ENCODE measurements at places on chromosomes 1 and 21. TPM values are rescaled to one million over a fixed set of nuclear protein-coding genes. Genes with fewer than 3 reads are reported as not detected.
A peak's percentile ranks its signal among the peaks of the same experiment; 100 is the strongest.

- no peak for DNase-seq
Measured at GRCh38 chr1:178947677-178947981, 76.8 kb upstream of the ANGPTL1 start.

- DNase-seq, result no peak
Measured at GRCh38 chr1:29119121-29119929, 4.4 kb downstream of the TMEM200B start.

Gene HES5
- polyA plus RNA-seq, result 0.07 TPM

- DNase-seq, result no peak
Measured at GRCh38 chr21:24693779-24694178, 913.5 kb downstream of the MRPL39 start.

DNA sequence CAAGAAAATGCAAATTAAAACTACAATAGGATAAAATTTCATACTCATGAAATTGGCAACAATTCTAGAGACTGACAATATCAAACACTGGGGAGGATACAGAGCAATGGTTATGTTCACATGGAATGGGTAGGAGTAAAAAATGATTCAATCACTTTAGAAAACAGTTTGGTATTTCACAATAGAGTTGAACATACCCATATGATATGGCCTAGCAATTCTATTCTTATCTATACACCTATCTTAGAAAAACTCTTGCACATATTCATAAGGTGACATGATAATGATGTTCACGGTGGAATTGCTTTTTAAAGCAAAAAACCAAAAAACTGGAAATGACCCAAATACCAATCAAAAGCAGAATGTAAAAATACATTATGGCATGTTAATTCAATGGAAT, 28.7 kb downstream of the PHC2 start:
- no peak for DNase-seq

GRCh38 chr1:161111527-161111926, 6.3 kb downstream of the PFDN2 start:
- DNase-seq, result no peak

GRCh38 chr1:30735124-30735523, 11.7 kb upstream of the MATN1 start:
- DNase-seq, result no peak

- peak; percentile 61 for DNase-seq
Measured at GRCh38 chr1:190754666-190755065, 277.0 kb upstream of the BRINP3 start.

DNA sequence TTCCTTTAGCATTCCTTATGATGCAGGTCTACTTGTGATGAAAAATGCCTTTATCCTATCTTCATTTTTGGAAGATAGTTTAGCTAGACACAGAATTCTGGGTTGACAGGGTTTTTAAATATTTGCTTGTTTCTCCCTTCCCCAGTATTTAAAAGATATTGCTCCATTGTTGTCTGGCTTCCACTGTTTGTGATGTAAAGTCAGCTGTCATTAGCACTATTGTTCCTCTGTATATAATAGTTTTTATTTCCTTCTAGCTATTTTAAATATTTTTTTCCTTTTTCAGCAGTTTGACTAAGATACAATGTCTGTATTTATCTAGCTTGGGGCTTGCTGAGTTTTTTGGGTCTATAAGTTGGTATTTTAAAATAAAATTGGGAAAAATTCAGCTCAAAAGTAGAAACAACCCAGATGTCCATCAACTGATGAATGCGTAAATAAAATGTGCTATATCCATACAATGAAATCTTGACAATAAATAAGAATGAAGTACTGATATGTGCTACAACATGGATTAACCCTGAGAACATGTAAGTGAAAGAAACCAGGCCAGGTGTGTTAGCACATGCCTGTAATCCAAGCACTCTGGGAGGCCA, 11.2 kb downstream of the IFT25 start:
- DNase-seq, result no peak

Gene PIGR
- polyA plus RNA-seq, result not detected

GRCh38 chr1:223842784-223843183, 3.0 kb downstream of the TP53BP2 start:
- DNase-seq, result no peak

DNA sequence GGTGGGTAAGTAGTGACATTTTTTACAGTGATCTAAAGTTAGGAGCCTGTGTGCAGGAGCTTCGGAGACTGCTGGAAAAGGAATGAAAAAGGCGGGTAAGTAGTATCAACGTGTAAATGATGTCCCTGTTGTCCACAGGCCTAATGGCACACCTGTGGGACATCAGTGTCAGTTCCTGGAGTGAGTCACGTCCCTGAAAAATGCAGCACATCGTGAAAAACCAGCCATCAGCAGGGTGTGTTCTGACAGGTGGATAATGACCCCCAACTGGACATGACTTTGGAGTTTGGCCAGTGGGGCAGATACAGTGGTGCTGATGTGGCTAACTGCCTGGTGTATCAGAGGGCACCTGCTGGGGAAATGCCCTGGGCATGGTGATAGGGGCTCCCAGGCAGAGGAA, 12.0 kb upstream of the PRDM15 start:
- no peak for DNase-seq

DNA sequence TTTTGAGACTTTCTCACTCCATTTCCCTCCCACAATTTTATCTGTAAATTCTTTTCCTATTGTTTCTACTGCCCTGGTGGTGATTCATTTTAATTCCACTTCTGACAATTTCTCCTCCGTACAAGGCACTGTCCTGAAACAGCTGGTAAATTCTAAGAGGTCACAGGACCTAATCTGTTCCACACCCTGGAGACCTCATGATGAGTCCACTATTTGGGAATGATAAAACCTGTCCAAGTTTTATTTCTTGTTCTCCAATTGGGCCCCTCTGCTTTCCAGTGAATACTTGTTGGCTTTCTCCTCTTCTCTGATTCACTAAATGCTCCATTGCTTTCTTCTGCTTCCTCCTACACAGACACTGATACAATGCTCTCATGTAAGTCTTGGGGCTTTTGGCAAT, 343.1 kb upstream of the DUSP10 start:
- DNase-seq, result no peak

- DNase-seq, result peak; percentile 79
Measured at GRCh38 chr1:43073490-43074230, 98.4 kb downstream of the EBNA1BP2 start.

DNA sequence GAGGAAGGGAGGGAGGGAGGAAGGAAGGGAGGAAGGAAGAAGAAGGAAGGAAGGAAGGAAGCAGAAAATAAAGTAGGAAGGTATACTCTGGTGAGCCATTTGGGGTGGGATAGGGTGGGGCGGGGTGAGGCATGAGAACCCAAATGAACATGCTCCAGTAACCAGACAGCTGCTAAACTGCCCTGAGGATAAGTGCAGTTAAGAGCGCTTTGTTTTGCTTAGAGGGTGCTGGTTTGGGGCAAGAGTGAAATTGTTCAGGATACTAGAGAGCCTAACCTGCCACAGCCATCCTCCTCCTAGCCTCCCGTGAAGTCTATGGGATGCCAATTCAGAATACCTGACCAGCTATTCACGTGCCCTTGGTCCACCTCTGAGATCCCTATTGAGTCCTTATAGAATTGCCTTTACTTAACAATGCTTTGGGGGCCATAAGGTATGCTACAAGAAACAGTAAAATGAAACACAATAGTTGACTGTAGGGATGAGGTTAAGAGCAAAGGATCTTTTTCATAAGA, 59.0 kb upstream of the ATF3 start:
- no peak for DNase-seq

GRCh38 chr1:185674201-185674600, 60.0 kb upstream of the HMCN1 start:
- peak; percentile 74 for DNase-seq

GRCh38 chr1:218694636-218695035, 349.5 kb downstream of the TGFB2 start:
- no peak for DNase-seq

DNA sequence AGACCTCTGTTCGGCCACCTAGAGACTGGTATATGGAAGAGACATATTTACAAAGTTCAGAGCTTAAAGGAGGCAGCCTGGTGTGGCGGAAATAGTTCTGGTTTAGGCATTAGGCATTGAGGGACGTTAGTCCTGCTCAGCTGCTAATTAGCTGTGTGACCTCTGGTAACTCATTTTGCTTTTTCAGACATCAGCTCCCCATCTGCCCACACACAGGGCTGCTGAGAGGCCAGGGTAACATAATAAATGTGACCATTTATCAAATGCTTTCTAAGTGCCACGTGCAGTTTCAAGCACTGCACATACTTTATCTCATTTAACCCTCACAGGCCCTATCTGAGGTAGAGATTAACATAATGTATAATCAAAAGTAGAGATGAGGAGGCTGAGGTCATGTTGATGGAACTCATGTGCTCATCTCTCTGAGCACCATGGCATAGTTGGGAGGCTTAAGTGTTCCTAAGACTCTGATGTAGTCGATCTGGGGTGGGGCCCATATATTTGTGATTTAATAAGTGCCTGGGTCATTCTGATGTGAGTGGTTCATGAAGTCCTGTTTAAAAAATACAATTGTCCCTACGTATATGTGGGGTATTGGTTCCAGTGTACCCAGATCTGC, 267.2 kb upstream of the PLXNA2 start:
- DNase-seq, result no peak

DNA sequence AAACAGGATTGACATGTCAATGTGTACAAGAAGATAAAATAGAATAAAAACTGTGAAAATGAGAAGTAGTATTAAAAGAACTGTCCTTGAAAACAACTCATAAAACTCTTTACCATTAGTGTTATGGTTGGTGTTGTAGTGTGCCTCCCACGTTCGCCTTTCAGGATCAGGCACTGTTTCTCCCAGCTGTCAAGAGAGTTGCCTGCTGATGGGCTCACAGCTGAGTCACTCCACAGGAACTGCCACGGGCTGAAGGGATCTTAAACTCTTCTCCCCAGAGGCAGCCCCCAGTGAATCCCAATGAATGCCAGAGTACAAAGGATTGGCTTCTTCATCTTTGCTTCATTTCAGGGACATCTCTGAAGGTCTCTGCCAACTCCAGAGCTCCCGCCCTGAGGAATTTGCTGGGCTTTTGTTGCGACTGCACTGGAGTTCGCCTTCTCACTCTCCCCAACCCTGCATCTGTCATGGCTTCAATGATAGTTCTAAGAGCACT, 119.6 kb downstream of the ADGRL2 start:
- no peak for DNase-seq

Gene FYB2
- not detected for polyA plus RNA-seq

Gene CASQ1
- not detected for polyA plus RNA-seq

- peak; percentile 59 for DNase-seq
Measured at GRCh38 chr1:91997607-91998195, 32.1 kb upstream of the EPHX4 start.

DNA sequence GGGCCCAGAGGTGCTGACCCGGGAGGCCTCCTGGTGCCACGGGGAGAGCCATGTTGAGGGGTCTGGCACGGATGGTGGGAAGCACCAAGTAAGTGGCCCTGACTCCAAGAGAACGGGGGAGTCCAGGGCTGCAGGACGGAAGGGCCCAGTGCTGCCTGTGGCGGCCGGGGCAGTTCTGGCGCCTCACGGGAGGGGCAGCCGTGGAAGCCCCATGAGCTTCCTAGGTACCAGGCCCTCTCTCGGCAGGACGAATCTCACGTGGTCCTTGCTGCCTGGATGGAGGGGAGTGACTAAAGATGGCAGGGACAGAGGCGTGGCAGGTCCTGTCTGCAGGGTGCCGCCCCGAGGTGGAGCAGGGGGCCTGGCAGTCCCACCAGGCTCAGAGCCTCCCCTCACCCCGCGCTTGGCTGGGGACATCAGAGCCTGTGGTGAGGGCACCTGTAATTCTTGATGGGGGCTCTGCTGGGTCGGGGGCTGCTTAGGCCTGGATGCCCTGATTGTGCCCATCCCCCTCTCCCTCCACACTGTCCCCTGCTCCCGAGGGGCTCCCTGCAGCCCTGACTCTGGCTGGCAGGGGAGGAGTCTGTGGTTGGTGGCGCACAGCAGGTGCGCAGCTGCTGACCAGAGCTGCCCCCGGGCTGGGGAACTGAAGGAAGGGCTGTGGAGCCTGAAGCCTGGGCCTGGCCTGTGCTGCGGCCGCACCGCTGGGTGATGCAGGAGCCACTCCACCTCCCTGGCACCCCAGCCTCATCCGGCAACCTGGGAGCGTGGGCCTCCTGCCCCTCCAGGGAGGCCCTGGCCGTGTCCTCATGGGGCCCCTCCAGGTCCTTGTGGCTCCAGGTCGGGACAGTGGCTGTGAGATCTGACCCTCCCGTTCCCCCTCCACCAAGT, 31.4 kb downstream of the POFUT2 start:
- no peak for DNase-seq

DNA sequence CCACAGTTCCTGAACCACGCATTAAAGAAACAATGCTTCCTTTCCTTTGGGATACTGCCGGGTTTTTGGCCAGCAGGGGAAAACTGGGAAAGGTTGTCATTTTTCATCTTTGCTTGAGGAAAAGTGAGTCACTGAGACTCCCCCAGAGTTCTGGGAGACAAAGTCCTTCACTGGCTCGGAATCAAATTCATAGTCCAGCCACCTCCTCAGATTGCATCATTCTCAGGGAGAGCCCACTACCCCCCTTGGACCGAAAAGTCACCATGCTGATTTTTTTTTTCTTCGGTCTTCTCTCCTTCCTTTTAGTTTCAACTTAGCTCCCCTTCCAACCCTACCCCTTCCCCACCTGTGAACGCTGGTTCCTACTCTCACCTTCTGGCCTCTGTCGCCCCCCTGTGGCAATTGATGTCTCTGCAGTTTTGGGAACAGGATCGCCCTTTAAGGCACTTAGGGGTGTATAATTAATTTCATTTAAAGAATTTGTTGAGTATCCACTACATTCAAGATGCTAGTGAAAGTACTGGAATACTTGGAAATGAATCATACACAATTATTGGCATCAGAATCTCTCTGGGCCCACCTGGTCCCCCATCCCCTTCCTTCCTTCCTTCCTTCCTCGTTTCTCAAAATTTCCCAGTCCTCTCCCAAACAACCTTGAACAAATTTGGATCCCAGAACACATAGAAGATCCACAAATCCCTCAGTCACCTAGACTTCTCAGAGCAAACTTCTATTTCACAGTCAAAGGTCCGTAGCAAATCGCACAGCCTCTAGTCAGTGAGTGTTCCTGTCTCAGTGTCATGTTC, 6.9 kb downstream of the ACKR1 start:
- DNase-seq, result peak; percentile 69

Gene ATP1A4
- not detected for polyA plus RNA-seq

Gene GPR61
- polyA plus RNA-seq, result not detected

Gene IQGAP3
- 30.2 TPM for polyA plus RNA-seq

GRCh38 chr1:14071581-14071980, 371.6 kb downstream of the PRDM2 start:
- DNase-seq, result no peak

Gene AADACL3
- polyA plus RNA-seq, result not detected

DNA sequence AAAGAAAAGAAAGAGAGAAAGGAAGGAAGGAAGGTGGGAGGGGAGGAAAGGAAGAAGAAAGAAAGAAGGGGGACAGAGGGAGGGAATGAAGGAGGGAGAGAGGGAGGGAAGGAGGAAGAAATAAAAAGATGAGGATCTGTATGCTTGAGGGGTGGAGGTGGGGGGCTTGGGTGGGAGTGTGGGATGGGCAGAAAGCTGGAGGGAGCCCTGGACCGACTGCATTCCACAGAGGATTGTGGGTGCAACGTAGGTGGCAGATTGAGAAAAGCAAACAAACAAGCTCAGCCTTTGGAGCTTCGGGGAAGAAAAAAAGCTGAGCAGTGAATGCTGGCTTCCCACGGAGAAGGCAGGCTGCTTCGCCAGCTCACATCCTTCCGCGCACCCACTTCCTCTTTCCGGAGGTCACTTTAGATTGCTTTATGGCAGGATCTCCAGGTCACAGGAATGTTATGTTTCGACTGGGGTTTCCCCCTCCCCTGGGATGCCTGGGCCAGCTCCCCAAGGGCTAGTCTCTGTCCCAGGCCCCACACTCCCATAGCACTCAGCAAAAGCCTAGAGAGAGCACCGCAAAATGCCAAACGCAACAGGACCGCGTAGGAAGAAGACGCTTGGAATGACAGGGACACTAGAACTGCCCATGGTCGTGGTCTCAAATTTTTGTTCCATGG, 20.7 kb upstream of the LGALS8 start:
- DNase-seq, result peak; percentile 89

- no peak for DNase-seq
Measured at GRCh38 chr1:221823149-221823548, 81.3 kb upstream of the DUSP10 start.

Gene CLEC20A
- not detected for polyA plus RNA-seq

Measured in endothelial cell of umbilical vein (primary cell).